ENCODE measurements at places on chromosomes 2 and 18. TPM values are rescaled to one million over a fixed set of nuclear protein-coding genes. Genes with fewer than 3 reads are reported as not detected.

The TRABD2A gene
- 3.2 TPM for polyA plus RNA-seq

The DUSP2 gene
- not detected for polyA plus RNA-seq

The MRPL33 gene
- 616 TPM for polyA plus RNA-seq

The RAB17 gene
- polyA plus RNA-seq: not detected

The CCDC150 gene
- 1.6 TPM for polyA plus RNA-seq

The GPR35 gene
- polyA plus RNA-seq: not detected
